Epithelial cell of prostate (primary cell): ENCODE measurements at places on chromosomes 5 and 9.

DNA sequence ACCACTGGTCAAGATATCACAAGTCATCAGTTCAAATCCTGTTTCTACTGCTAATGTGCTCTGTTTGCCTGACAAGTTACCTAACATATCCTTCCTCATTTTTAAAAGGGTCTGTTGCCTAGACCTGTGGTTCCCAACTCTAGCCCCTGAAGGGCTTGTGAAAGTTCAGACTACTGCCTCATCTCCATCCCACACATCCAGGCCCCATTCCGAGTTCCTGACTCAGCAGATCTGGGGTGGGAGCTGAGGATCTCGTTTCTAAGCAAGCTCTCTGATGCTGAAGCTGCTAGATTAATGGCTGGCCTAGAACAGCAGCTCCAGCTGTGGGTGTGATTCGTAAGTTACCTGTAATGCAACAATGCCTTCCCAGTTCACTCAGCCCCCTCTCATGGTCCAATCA, 32.5 kb downstream of the S1PR3 start:
- no peak for DNase-seq

DNA sequence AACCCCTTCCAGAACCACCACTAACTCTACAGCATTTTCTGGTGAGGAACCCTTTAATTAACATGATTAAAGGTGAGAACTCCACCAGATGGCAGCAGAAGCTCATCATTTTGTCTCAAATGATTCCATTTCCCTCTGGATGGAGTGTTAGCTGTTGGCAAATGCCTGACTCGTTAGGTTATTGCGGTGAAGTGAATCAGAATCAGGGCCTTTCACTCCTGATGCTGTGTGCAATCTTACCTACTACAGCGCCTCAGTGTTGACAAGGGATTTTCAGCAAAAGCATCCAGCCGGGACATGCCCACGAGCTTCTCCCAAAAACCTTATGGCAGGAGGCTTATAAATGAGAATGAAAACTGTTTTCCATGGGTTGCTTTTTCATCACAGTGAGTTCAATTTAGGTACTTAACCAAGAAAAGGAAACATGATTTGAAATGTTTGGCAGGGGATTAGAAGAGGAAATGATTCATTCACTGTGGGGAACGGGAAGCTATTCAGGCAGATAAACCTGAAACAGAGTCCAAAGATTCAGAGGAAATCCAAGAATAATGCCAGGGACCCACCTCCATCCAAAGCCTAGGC, 48.0 kb upstream of the CAST start:
- peak; percentile 82 for DNase-seq

GRCh38 chr5:110751902-110752762, 13.3 kb downstream of the SLC25A46 start:
- DNase-seq: no peak

- no peak for DNase-seq
Observed at GRCh38 chr5:19630876-19631275, 357.1 kb downstream of the CDH18 start.

- no peak for DNase-seq
Observed at GRCh38 chr9:106575823-106576222, 287.1 kb upstream of the ZNF462 start.

- DNase-seq: no peak
Observed at GRCh38 chr9:10014889-10015288, 597.9 kb downstream of the PTPRD start.

- no peak for DNase-seq
Observed at GRCh38 chr5:51378061-51378409, 5.2 kb upstream of the ISL1 start.

DNA sequence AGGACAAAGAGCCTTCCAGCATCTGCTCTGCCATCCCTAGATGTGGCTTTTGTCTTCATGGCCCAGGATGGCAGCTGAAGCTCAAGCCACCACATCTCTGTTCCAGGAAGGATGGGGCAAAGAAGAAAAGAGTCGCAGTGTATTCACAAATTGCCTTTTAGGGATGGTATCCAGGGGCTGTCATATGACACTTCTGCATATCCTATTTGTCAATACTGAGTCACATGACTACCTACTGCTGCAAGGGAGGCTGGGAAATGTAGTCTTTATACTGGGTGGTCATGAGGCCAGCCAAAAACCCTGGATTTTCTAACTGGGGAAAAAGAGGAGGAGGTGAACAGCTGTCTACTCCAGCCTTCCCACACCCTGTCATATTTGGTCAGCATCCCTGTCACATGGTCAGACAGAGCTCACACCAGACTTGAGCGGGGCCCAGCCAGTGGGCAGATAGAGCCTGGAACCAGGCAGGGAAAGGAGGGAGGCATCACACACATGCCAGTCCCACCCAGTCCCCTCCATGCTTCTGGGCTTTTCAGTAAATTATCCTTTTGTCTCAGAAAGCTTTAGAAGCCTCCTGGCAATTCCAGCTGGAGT, 52.0 kb downstream of the OLFM1 start:
- no peak for DNase-seq

GRCh38 chr9:32584784-32585183, 11.8 kb upstream of the NDUFB6 start:
- no peak for DNase-seq

GRCh38 chr5:13303445-13303844, 641.0 kb downstream of the DNAH5 start:
- no peak for DNase-seq

- no peak for DNase-seq
Observed at GRCh38 chr9:88344013-88344412, 44.2 kb upstream of the SPIN1 start.

GRCh38 chr5:126615286-126615685, 14.5 kb downstream of the PHAX start:
- no peak for DNase-seq

DNA sequence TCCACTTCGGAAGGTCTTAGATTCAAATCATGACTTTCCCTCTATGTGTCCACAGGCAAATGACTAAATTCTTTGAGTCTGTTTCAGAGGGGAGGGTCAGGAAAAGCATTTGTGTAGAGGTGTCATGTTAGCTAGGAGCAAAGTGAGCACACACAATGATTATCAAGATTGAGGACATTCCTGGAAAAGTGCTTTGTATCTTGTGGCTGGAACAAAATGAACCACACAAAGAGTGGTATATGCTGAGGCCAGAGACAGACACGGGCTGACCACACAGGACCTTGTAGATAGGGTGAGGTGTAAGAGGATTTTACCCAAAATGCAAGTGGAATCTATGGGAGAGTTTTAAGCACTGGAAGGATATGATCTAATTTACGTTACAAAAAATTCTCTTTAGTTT, 245.3 kb upstream of the NMUR2 start:
- DNase-seq: no peak

GRCh38 chr5:145908206-145908960, 28.0 kb upstream of the SH3RF2 start:
- DNase-seq: no peak

GRCh38 chr9:135499326-135500070, 984 bp upstream of the MRPS2 start:
- peak; percentile 31 for DNase-seq

GRCh38 chr9:127711226-127711701, 4.2 kb downstream of the PTRH1 start:
- DNase-seq: no peak

GRCh38 chr9:105879181-105879580, 184.8 kb downstream of the TMEM38B start:
- DNase-seq: no peak

- no peak for DNase-seq
Observed at GRCh38 chr5:151758141-151758429, 346 bp downstream of the ATOX1 start.

GRCh38 chr5:143931476-143931875, 119.5 kb downstream of the HMHB1 start:
- DNase-seq: no peak

DNA sequence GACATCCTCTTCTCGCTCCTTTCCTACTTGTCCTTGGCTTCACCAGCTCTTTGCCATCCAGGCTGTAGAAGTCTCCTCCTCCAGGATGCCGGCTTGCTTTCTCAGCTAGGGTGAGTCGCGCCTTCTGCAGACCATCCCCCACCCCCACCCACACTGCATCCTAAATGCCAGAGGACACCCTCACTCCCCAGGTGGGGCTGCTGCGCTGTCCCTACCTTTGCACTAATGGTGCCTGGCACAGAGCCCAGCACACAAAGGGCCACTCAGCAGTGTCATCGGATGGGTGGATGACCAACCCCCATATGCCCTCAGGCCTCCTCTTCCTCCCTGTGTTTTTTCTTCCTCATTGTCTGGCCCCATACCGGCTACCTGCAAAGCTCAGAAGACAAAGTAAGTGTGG, 14.8 kb downstream of the IL9 start:
- DNase-seq: no peak

- peak; percentile 50 for DNase-seq
Observed at GRCh38 chr9:84300271-84300670, 40.3 kb downstream of the SLC28A3 start.

- no peak for DNase-seq
Observed at GRCh38 chr5:56323505-56323904, 90.4 kb upstream of the ANKRD55 start.

DNA sequence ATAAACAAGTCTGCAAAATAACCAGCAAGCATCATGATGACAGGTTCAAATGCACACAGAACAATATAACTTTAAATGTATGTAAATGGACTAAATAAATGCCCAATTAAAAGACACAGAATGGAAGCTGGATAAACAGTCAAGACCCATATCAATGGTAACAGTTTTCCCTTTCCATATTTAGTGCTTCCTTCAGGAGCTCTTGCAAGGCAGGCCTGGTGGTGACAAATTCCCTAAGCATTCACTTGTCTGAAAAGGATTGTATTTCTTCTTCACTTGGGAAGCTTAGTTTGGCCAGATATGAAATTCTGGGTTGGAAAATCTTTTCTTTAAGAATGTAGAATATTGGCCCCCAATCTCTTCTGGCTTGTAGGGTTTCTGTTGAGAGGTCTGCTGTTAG, 120.2 kb upstream of the RASA1 start:
- no peak for DNase-seq

DNA sequence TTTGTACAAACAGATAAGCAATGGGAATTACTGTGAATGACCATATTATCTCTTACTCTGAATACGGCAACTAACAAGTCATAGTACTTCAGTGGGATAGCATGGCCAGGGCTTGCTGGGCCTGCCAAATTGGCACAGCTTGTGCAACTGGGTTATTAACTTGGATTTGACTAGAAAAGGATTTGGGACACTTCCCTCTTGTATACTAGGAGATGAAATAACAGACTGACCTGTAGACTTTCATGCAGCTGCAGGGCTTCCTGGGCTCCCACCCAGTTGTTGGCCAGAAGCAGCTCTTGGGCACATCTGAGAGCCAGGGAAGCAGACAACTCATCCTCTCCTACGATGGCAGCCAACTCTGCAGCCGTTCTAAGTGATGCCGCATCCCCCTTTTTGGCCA, 39.8 kb downstream of the CNOT8 start:
- no peak for DNase-seq

GRCh38 chr9:131815970-131816873, 76.3 kb upstream of the RAPGEF1 start:
- no peak for DNase-seq

DNA sequence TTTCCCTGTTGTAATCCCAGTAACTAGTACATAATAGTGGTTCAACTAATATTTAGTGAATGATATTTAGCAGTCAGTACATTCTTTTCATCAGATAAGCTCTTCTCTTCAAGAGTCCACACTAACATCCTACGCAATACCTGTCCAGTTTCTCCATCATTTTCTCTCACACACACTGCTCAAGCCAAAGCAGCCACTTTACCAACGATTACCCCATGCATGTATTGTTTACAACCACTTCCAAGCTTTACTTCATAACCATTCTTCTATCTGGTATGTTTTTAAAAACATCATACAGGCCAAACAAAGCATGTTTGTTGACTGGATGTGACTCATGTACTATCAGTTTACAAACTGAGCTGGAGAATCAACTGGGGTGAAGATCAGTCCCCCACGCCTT, 7.3 kb downstream of the UBTD2 start:
- no peak for DNase-seq

- DNase-seq: no peak
Observed at GRCh38 chr5:174223355-174223754, 177.8 kb downstream of the NSG2 start.

GRCh38 chr5:84796399-84796798, 411.7 kb upstream of the EDIL3 start:
- DNase-seq: no peak

- no peak for DNase-seq
Observed at GRCh38 chr5:40914835-40915234, 5.5 kb downstream of the C7 start.

DNA sequence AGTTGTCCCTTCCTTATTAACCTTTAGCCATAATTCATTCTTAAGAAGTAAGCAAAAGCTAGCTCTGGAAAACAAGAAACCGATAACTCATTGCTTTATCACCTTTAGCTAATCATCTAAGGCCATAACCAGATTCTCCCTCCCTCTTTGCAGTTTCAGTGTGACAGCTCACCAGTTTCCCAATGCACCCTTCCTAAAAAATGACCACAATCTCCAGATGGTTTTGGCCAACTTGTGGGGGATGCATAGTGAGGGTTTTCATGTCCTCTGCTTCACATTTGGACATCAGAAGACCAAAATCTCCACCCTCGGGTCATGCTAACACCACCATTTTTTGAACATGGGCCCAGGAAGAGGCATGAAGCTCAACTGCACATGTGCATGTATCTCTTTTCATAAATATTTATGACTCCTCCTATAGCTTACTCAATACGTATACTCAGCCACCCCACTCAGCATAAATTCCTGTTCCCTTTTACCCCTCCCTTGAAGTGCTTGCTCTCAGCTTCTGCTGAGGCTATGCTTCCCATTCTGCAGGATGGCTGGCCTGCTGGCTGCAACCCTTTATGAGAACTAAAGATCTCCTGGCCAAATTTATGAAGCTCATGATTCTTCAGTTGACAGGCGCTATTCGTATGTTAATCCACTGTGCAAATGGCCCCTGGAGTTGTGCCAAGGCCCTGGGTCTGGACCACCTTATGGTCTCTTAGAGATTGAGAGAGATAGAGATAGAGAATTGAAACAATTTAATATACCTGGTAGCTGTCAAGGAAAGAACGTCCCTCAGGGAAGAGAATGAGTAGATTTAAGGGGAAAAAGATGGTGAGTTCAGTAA, 14.8 kb downstream of the PPP3R2 start:
- no peak for DNase-seq

GRCh38 chr5:1400211-1400855, 44.9 kb downstream of the SLC6A3 start:
- DNase-seq: no peak

- no peak for DNase-seq
Observed at GRCh38 chr5:180605554-180606214, 14.4 kb upstream of the SCGB3A1 start.

- no peak for DNase-seq
Observed at GRCh38 chr5:45639040-45639439, 57.1 kb downstream of the HCN1 start.

GRCh38 chr5:62608529-62609511, 30.2 kb downstream of the LRRC70 start:
- DNase-seq: no peak

GRCh38 chr9:133135146-133135745, 14.2 kb upstream of the RALGDS start:
- DNase-seq: peak; percentile 83
